Activated naive CD8-positive, alpha-beta T cell treated with anti-CD3 and anti-CD28 coated beads, Interleukin-2, amount 50 U/mL, for 16 hours (primary cell): ENCODE measurements at places on chromosomes 7 and 10.

DNA sequence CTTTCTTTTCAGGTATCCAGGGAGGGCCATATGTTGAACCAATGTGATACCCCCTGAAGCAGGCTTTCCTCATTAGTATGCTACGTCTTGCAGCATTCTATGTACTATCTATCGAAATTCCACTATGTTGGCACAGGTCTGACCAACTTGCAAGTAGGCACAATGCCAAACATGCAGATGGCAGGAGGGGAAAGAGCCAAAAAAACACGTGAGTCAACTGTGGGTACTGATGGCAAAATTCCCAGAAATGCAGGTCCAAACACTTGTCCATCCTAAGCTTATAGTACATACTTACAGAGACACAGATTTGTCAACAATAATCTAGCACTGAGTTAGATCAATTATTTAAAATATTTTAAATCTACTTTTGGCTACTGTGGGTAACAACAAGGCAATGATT is 394.9 kb downstream of the DGKB start:
- DNase-seq = no peak

DNA sequence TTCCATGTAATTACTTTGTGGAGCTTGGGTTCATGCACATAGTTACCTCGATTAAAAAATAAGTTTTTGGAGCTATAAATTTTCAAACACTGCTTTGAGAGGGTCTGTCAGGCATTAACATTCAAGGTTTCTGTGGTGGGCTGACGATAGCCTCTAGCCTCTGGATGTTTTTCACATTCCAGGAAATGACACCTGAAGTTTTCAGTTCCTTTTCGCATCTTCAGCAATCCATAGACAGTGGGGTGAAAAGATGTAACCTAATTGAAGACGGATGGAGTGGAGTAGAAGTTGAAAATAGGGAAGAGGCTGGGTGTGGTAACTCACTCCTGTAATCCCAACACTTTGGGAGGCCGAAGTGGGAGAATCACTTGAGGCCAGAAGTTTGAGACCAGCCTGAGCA is 197.7 kb downstream of the AUTS2 start:
- DNase-seq = no peak

DNA sequence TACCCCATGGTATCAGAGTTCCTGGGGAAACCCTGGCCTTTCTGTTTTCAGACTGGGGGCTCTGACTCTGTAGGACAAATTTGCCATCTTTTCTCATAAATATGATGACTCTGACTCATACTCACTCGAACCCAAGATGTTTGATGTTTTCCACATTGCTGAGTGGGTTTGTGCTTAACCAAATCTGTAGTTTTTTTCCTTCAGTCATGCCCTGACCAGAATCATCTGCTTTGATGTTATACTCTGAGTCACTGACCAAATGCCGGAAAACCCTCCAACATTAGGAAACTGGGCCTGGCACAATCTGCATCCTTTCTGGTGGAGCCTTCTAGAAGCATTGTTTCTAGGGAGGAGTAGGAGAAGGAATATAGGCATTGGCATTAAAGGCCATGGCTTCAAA is 118.7 kb downstream of the C10orf105 start:
- DNase-seq = no peak

DNA sequence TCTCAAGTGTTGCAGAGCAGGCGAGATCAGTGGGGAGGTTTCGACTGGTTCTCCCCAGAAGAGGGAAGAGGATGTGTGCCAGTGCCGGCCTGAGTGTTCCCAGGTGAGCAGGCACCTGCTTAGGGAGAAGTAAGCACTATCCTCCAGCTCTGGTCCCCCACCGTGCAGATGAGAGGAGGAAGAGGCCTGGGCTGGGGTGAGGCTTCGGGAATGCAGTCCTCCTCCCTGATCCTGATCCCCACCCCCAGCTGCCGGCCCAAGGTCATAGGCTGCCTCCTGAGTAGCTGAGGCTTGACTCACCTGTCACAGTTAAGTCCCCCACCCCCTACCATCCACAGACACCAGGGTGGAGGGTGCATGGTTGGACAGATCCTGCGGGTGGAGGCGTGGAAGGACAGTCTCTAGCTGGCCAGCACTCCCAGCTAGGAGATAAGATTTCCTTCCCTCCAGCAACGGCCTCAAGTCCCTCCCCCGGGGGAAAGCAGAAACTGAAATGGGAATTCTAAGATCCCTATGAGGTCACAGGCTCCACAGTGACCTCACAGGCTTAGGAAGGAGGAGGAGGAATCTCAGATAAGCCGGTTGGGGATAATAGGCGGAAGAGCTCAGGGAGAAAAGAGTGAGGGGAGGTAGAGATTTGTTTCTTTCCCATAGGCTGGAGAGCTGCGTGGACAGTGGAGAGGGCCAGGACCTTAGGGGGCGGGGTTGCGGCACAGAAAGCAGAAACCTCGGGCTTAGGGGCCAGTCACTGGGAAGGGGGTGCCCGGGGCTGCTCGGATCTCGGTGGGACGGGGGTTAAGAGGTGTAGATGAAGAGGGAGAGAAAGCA is 1.0 kb downstream of the LRCH4 start:
- no peak for DNase-seq

DNA sequence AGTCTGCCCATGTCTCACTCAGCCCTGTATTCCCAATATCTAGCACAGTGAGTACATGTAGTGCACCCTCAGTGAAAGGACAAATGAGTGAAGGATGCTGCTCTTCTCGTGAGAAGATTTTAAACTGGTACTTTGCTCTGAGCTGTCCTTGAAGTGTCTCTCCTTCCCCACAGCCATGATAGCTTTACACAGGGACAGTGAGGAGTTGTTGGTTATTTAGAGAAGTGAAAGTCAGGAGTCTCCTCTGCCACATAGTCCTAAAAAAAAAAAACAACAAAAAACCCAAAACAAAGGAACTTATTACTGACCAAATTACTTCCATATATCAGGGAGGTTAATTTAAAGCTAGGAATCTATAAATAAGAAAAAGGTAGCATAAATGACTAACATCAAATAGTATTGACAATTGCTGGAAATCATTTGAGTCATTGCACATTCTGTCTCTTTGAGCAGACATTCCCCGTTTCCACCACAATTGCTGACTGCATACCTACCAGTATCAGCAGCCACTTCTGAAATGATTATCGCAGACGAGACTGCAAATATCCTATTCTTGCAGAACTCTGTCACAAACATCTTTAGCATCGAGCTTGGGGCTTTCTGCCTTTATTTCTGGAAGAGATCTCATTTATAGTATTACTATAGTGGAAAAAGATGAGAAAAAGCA is 202.1 kb downstream of the PTEN start:
- DNase-seq = no peak

DNA sequence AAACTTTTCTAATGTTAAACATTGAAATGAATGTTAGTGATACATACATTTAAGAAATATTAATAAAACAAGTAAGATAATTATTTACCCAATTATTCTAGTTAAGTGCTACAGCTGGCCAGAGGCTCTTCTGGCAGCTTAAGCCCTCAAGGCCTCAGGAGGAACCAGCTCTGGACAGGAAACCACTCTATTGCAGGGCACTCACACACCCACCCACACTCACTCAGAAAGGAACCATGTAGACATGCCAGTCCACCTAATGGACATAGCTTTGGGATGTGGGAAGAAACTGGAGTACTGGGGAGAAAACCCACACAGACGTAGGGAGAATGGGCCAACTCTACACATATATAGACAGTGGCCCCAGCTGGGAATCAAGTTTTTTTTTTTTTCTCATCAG is 28.2 kb downstream of the UMAD1 start:
- DNase-seq = no peak

GRCh38 chr10:102195296-102195870 is 30.7 kb upstream of the ELOVL3 start:
- DNase-seq = no peak

DNA sequence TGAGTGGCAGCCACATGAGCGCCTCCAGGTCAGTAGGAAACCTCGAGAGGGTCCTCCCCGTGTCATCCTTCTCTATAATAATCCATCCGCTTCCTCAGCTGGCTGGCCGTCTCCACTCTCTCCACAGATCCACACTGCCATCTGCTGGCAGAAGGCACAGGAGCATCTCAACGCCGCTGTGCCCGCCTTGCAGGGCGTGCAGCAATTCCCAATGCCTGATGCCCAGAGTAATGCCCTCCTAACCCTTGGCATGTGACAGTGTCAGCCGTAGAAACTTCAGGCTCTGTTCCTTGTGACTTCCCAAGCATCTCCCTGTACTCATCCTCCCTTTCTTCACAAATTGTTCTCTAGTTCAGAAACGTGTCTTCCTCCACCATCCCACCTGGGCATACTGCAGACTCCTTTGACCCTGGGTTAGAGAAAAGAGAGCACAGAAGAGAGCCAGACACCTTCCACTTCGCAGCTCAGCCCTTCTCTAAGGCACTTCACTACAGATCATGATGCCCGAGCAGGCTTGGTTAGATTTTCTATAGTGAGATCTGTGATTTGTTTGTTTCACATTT is 70.8 kb downstream of the XPNPEP1 start:
- peak; percentile 51 for DNase-seq
